ENCODE measurements at places on chromosomes 12 and 14. TPM values are rescaled to one million over a fixed set of nuclear protein-coding genes. Genes with fewer than 3 reads are reported as not detected.

Gene KRT71
- total RNA-seq = not detected

Gene GALNT16
- total RNA-seq = 1.7 TPM

Gene C14orf39
- total RNA-seq = 0.37 TPM

Gene MPHOSPH9
- 42.7 TPM for total RNA-seq

Gene EID3
- total RNA-seq = 8.0 TPM

Gene REC8
- 28.5 TPM for total RNA-seq

Gene CPNE6
- total RNA-seq = not detected

Gene THAP2
- 7.0 TPM for total RNA-seq

Data from hepatocyte (in vitro differentiated cells).